Right renal pelvis (tissue), 4 donors: ENCODE measurements at places on chromosomes 3 and 15.

DNA sequence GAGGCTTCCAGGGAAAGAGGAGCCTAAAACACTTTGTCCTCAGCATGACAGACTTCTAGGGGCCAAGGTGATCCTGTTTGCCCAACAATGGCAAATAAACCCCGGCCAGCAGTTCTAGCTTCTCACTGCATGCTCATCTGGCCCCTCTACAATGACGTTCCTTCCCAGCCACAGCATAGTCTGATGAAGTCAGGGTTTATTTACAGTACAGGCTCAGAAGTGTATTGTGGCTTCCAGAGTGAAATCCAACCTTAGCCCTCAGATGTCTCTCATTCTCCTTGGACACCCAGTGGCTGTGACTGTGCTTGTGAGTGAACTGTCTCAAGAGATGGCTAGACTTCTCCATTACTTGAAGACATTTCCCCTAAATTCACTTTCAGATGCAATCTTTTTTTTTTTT lies 40.8 kb downstream of the BFSP2 start:
- no peak for DNase-seq

DNA sequence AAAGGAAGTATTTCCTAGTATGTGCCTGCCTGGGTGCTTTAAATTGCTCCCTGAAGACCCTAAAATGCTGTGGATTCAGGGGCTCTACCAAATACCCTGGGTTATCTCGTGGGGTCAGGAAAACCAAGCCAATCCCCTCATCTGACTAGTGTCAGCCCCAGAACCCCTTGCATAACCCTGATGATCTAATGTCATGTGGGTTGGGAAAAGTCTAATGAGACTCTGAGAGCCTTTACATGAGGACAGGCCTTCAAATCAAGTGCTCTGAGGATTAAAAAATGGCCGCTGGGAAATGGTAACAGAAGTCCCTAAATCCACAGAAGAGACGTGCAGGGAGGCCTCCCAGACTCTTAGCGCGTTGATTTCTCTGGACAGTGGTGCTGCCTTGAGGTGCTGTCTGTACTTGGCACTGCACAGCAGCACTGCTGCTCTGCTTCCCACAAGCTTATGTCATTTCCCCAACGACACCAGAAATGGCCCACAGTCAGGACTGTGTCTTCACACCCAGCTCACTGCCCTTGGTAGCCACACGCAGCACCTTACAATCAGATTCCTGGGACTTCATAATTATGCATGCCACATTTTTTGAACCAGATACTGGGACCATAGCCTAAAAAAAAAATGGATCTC lies 16.6 kb downstream of the EIF4E3 start:
- no peak for DNase-seq

- no peak for DNase-seq
Measured at GRCh38 chr15:58444658-58445332, 13.0 kb downstream of the LIPC start.

DNA sequence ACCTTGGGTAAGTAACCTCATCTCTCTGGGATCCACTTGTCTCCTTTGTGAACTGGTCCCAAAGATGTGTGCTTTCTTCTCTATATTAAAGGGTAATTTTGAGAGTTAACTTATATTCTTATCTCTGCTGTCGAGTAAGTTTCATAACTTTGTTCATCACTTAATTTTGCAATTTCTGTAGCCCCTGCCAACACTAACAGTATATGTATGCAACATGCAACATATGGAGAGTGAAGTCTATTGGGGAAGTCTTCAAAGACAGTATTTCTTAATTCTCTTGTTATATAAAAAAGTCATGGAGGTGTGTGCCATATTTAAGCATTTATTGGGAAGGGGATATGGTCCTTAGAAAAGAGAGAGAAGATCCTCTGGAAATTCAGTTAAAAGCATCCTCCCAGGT lies 85.9 kb downstream of the LRRC3B start:
- DNase-seq = no peak

- no peak for DNase-seq
Measured at GRCh38 chr3:61847784-61848462, 286.6 kb downstream of the PTPRG start.

- no peak for DNase-seq
Measured at GRCh38 chr3:158205324-158205723, 95.4 kb downstream of the RSRC1 start.

DNA sequence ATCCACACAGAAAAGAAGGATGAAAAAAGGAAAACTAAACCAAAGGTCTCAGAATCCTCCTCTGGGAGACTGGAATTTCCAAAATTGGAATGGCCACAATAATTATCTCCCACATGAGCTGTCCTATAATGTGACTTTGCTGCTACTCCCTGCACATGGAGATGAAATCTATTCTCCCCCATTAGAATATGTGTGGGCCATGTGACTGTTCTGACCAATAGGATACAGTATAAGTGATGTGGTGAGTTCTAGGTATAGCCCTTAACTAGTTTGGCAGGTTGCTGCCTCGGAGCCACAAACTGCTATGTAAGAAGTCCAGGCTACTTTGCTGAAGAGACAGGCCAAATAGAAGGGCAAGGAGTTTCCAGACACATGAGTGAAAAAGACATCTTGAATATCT lies 5.2 kb downstream of the TRIM59 start:
- DNase-seq = no peak

DNA sequence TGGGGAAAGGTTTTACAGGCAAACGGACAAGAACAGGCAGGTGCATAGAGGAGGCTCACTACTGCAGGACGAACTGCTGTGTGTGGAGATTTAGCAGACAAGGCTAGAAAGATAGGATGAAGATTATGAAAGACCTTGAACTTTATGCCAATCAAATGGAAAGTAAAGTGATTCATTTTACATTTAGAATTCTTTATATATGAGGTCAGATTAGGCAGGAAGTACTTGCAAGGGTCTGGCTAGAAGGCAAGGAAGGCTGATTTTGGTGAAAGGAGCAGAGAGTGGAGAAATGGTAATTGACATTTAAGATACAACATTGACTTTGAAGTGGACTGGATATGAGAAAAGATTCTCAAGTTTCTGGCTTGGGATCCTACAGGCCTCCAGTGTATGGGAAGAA lies 33.6 kb downstream of the PLSCR4 start:
- DNase-seq = no peak

GRCh38 chr15:54884312-54884711 lies 312.4 kb downstream of the RSL24D1 start:
- DNase-seq = no peak

DNA sequence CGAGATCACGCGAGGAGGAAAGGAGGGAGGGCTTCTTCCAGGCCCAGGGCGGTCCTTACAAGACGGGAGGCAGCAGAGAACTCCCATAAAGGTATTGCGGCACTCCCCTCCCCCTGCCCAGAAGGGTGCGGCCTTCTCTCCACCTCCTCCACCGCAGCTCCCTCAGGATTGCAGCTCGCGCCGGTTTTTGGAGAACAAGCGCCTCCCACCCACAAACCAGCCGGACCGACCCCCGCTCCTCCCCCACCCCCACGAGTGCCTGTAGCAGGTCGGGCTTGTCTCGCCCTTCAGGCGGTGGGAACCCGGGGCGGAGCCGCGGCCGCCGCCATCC lies 1.1 kb upstream of the SETD5 start:
- no peak for DNase-seq

DNA sequence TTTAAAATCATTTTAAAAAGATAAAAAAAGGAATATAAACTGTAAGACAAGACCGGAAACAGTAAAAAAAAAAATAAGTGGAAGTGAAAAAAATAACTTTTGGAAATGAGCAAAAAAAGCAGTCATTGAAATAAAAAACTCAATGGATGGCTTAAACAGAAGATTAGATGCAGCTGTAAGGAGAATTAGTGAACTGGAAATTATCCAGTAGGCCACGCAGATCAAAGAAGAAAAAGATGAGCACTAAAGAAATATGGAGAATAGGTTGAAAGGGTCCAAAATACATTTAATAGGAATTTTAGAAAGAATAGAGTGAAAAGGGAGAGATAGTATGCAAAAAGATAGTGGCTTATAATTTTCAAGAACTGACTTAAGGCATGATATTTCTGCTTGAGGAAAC lies 47.0 kb downstream of the STARD5 start:
- DNase-seq = no peak

- no peak for DNase-seq
Measured at GRCh38 chr3:71197841-71198565, 385.5 kb downstream of the FOXP1 start.

- no peak for DNase-seq
Measured at GRCh38 chr3:147672436-147672835, 263.3 kb downstream of the ZIC1 start.

GRCh38 chr3:42654331-42655201 lies 1.1 kb downstream of the ZBTB47 start:
- no peak for DNase-seq

GRCh38 chr3:99475229-99475628 lies 163.2 kb upstream of the COL8A1 start:
- DNase-seq = no peak

GRCh38 chr3:36482256-36482655 lies 102.0 kb downstream of the STAC start:
- no peak for DNase-seq

GRCh38 chr3:116240261-116240660 lies 205.0 kb downstream of the LSAMP start:
- DNase-seq = no peak

DNA sequence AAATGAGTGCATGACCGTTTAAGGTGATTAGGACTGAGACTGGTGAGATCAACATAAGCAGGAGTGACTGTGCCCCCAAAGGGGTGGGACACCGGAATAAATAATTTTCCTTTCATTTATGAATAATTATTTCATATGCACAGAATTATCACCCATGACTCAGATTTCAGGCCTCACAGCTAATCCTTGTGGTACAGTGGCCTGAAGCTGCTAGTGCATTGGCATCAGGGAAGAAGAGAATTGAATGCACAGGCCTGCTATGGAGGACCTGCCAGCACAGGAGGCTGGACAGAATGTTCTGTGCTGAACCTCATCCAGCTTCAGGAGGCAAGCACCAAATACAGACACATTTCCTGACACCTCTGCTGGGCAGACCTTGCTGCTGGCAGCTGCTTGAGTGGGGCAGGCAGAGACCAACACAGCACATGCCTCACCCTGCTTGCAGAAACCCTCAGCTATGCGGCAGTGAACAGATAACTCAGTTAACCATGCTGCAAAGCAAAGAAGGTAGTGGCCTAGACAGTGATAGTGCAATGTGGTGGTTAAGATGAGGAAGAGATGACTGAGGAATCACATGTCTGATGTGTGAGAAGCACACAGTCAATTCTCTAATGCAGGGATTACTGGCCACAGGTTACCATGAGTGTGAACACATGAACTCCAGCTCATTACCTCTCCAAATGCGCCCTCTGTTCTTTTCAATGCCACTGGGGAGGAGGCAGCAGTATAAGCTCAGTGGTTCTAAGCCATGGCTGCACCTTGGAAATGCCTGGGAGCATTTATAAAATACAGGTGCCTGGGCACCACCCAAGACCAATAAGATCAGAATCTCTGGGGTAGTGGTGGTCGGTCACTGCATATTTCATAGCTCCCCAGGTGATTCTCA lies 68.1 kb upstream of the SCN5A start:
- no peak for DNase-seq

DNA sequence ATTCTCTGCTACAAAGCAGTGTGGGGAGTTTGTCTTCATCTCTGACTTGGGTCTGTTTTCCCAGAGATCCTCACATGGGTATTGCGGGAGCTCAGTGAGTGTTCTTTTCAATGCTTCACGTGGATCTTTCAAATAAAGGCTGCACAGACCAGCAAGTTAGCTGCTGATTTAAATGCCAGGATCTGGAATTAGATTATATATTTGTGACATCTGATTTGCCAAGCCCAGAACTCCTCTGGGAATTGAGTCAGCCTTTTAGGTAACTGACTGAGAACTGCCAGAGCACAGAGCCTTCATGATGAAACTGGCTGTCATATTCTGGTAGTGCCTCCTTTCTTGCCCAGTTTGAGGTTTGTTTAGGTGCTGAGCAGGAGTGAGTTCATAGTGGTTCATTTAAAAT lies 14.7 kb downstream of the EDEM1 start:
- no peak for DNase-seq

- no peak for DNase-seq
Measured at GRCh38 chr3:94082391-94082937, 19.6 kb downstream of the NSUN3 start.

DNA sequence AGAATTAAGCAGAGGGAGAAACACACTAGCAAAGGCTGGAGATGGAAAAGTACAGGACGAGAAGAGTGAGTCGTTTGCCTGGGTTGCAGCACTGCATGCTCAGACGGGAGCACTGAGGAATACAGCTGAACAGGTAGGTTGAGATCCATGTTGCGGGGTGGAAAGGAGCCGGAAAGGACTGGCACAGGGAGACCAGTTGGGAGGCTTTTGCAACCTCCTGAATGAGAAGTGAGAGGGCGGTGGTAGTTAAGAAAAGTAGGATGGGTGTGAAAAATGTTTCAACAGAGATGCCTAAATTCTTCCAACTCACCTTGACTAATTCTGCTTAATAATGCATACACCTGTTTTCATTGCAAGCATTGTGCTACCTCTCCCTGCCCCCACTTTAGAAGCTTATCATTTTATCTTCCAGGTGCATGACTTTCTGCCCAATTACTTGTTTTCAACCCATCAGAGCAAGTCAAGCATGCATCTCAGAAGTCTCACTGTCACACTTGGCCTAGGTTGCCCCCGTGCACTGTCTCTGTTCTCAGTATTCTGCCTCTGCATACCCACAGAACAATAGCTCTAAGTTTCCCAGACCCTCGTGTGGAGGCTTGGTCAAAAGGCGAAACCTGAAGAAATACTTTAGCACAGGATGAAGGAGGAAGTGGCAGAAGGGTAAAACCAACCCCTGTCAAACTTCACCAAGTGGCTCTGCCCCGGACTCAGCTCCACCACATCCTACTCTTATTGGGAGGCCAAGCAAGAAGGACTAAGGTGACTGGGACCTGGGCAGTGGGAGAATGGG lies 199.3 kb upstream of the BCL6 start:
- no peak for DNase-seq

- no peak for DNase-seq
Measured at GRCh38 chr15:44250566-44251205, 37.8 kb upstream of the GOLM2 start.

- DNase-seq = no peak
Measured at GRCh38 chr3:188863999-188864406, 307.8 kb upstream of the TPRG1 start.

DNA sequence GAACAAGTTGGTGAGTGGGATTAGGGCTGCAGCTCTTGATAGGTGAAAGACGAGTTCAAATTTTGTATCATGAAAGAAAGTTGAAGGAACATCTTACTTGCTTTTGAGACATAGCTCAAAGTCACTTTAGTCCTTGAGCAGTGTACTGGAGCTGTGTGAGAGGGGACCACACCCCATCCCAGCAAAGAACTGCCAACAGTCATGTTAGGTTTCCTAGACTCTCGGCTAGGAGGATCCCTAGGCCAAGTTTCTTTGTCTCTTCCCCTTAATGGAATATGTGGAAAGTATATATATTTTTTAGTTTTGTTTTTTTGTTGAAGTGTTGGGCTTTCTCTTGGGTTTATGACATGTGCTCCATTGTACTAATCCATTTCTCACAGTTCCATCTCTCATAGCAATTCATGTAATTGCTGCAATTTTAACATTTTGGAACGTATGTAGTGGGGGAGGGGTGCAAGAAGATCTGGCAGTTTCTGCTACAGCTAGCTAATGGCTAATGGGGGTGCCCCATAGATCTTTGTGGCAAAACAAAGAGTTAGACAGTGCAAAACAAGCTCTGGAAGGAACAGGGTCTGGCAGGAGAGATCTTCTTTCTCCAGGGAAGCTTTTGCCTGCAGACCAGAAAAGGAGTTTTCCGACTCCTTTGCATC lies 25.1 kb downstream of the TLNRD1 start:
- DNase-seq = no peak
